Activated T-helper 9 cell treated with anti-CD3 and anti-CD28 coated beads, Interleukin-2, amount 50 U/mL, for 16 hours (primary cell): ENCODE measurements at places on chromosomes 2 and 18.

DNA sequence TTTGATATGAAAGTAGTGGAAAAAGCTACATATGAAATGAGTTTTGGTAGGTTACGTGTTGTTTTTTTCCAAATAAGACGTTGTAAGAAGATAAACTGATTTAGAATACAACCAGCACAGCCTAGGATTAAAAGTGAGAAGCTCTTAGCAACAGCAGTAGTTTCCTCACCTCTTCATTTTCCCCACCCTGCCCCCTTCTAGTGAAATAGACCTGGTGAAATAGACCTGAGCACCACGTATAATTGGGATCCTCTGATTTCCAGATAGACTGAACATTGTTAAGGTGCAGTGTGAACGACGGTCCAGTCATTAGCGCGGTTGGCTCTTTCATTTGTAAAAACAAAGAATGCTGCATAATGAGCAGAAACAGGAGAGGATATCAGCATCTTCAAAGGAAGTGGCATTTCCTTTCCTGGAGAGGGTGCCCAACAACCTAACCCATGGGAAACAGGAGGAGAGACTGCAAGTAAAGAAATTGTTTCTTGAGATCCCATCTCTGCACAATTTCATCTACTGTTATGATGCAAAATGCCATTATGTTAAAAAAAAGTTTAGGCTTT lies 114.3 kb downstream of the FIGN start:
- DNase-seq = no peak

GRCh38 chr2:160205505-160205904 lies 5.4 kb upstream of the ITGB6 start:
- no peak for DNase-seq

DNA sequence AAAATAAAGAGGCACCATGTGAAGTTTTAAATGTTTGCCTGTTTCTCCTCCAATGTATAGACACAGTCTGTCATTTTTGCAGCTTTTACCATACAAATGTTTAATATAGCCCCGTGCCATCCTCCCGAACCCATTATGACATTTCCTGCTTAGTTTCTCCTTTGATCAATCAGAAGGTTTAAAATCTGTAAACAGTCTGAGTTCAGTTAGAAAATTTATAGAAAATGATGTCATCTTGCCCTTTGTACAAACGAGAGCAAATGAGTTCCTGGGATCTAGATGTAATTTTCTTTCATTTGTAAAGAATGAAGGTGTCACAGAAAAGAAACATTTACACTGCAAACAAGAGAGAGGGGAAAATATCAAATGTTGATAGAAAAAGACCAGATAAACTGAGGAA lies 62.7 kb upstream of the NFU1 start:
- DNase-seq = no peak

GRCh38 chr2:236963631-236964182 lies 122.0 kb upstream of the COPS8 start:
- DNase-seq = no peak

- DNase-seq = no peak
Measured at GRCh38 chr2:42961385-42961811, 169.0 kb upstream of the HAAO start.
